ENCODE measurements at places on chromosomes 5 and 9.
A peak's percentile ranks its signal among the peaks of the same experiment; 100 is the strongest.

DNA sequence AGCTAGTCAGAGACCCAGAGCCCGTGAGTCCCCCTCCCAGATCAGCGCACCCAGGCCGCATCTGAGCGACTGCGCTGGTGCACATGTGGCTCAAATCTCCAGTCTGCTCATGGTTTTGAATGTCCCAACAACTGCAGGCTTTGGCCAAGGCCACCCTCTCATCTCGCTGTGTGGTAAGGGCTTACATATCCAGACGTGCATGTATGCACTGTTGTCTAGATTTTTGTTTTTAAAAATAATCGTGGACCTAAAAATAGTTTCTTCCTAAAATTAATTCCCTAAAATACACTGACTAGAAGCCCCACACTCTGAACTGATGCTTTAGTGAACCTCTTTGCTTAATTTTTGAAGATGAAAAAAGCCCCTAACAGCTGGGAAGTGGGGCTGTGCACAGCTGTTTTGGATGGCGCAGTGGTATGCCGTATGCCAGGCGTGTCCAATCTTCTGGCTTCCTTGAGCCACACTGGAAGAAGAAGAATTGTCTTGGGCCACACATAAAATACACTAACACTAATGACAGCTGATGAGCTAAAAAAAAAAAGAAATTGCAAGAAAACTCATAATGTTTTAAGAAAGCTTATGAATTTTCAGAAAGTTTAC is 143.0 kb upstream of the LHFPL2 start:
- DNase-seq = no peak

- no peak for DNase-seq
Observed at GRCh38 chr5:30108051-30108450, 1085.4 kb upstream of the CDH6 start.

DNA sequence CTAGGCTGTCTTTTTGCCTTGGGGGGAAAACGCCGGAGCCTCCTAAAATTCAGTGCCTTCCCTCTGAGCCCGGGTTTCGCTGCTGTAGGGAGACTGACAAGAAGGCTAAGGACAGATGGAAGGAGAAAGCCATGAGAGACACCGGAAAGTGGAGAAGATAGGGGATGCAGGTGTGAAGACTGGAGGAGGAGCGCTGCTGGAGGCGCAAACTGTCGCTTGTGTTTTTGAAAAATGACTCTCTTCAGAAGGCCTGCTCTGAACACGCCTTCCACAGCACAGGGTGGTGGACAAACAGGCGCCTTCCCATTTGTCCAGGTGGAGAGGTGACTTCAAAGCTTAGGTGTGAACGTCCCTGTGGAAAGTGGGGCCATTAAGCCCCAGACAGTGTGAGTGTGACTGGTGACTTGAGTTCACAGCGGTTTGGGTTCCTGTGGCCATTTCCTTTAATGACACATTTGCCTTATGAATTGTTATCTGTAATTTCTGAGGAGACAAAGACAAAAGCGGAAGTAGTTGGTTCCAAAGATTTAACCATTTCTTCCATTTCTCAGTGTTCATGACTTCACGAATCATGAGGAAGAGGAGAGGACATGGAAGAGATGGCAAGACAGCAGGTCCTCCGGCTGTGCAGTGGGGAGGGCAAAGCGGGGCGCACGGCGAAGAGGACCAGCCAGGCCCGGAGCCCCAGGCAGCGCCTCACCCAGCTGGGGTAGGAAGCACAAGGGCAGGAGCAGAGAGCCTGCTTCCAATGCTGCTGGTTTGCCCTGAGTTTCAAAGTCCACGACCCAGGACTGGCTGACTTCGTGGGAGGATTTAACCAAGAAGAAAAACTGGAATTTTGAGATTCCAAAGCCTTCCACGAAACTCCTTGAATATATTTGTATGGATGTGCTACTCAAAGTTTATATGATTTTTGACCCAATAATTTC is 27.8 kb upstream of the SEMA4D start:
- no peak for DNase-seq

DNA sequence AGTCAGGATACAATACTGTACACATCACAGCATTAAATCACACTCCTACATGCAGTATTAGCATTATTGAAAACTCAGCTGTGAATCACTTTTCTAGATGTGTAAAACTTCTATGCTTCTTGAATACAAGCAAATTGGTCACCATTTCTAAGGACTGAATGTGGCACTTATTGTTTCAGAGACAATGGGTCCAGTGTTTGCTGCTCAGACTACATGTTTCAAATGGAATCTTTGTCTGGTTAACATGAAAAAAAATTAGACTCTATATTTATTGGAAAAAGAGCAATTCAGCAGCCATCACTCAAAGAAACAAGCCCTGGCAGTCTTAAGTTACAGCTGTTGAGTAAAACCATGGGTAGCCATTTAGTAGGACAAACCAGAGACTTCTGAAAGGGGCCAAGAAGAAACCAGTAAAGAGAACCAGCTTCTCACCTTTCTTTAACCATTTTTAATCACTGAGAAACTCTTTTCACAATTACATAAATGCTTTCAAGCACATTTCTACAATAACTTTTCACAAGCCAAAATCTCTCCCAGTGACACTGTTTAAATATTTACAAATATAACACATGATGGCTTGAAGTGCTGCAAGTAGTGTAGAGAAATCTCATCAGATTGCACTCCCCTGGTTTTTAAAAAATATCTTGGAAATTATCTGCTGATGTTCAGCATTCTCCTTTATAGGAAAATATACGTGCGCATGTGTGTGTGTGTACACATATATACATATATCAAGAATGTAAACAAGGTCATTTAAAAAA is 35.2 kb downstream of the OR2K2 start:
- no peak for DNase-seq

- DNase-seq = no peak
Observed at GRCh38 chr5:66807743-66808142, 211.6 kb downstream of the MAST4 start.

GRCh38 chr5:154610321-154611154 is 132.5 kb upstream of the HAND1 start:
- DNase-seq = peak; percentile 47

DNA sequence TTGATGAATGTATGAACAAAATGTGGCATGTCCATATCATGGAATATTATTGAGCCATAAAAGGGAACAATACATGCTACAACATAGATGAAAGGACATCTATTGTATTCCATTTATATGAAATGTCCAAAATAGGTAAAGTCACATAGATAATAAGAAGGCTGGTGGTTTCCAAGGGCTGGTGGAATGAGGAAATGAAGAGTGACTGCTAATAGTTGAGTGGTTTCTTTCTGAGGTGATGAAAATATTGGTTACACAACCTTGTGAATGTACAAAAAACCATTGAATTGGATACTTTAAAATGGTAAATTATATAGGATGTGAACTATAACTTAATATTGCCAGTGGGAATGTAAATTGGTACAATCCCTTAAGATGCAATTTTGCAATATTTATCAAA is 5.2 kb downstream of the ARSB start:
- no peak for DNase-seq

GRCh38 chr5:128257076-128257475 is 173.5 kb downstream of the SLC12A2 start:
- DNase-seq = no peak

DNA sequence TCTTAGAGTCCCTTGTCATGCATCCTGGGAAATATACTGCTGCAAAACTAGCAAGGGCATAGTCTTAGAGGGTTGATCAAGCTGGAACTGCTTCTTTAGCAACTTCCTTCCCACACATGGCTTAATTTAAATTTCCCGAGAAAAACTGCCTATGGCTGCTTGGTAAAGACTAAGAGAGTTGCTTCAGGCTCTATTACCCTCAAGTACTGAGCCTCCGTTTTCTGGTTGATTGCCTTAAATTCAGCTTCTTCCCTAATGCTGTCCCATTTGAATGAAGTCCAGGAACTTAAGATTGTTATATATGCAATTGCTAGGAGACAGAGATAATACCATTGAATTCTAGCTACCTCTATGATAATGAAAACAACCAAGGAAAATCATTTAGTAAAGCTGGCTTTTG is 385.7 kb upstream of the CYLC2 start:
- DNase-seq = no peak

DNA sequence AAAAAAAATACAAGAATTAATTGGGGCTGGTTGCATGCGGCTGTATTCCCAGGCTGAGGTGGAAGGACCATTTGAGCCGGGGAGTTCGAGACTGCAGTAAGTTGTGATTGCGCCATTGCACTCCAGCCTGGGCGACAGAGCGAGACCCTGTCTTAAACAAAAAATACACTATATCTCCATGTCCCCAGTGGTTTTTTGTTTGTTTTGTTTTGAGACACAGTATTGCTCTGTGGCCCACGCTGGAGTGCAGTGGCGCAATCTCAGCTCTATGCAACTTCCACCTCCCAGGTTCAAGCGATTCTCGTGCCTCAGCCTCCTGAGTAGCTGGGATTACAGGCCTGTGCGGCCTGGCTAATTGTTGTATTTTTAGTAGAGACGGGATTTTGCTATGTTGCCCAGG is 1.2 kb downstream of the COQ4 start:
- DNase-seq = no peak

GRCh38 chr9:81537964-81538363 is 151.4 kb downstream of the TLE1 start:
- no peak for DNase-seq

- DNase-seq = no peak
Observed at GRCh38 chr9:68705531-68706362, 707 bp downstream of the PIP5K1B start.

- DNase-seq = no peak
Observed at GRCh38 chr5:36988396-36988795, 111.8 kb downstream of the NIPBL start.

- no peak for DNase-seq
Observed at GRCh38 chr9:71929223-71929622, 17.8 kb downstream of the C9orf85 start.

Data from NCI-H2029 treated with DMSO at 0.1 percent for 48 hours (cell line).